Chondrocyte (in vitro differentiated cells): ENCODE measurements at places on chromosomes 6 and 20. TPM values are rescaled to one million over a fixed set of nuclear protein-coding genes. Genes with fewer than 3 reads are reported as not detected.
A peak's percentile ranks its signal among the peaks of the same experiment; 100 is the strongest.

The GSTA2 gene
- total RNA-seq: not detected in 3 replicates

DNA sequence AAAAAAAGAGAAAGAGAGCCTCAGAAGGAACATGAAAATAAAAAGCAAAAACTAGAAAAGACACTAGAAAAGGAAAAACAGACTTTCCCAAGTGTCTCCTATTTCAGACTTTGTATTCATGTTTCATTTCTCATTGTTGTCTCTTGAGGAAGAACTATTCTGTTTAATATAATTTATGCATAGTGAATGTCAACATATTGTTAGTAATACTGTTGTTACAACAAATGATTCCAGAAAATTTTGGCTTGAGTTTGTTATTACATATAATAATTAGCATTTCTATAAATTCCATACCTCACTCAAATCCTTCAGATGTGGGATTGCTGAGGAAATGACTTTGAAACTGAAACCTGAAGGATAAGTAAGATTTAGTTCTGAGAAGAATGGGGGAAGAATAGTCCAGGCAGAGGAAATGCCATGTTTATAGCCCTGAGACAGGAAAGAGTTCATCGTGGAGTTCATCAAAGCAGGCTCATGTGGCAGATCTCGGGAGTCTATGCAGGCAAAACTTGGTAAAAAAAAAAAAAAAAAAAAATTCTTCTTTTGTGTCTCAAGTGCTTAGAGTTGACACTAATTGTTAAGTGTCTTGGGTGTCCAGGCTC lies 53.1 kb upstream of the EIF2S2 start:
- peaks cover 9% of the 10 kb centered on the region for H3K4me1 ChIP-seq
- no peak overlapping the region for H3K4me3 ChIP-seq
- H3K27me3 ChIP-seq: no peaks in the 10 kb centered on the region

DNA sequence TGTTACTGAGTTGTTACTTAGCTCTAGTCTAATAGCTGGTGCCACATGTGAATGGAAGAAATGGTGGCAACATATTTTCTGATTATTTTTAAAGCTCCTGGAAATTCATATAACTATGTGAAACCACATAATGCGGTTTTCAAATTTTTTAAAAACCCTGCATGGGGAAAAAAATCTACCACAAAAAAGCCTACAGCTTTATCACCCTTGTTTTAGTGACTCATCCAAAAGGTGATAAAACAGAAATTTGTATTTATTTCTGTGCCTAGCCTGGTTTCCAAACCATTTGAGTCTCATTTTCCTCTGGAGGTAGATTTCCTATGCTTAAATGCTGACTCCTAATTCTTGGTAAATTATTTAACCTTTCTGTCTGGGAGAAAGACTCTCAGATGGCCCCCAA lies 5.4 kb upstream of the FBXO30 start:
- no peak overlapping the region for H3K27ac ChIP-seq
- no peak for DNase-seq
- no peak overlapping the region for H3K4me3 ChIP-seq
- no peaks in the 10 kb centered on the region for H3K27me3 ChIP-seq

The HLA-DRB5 gene
- not detected in 3 replicates for total RNA-seq

GRCh38 chr6:92864966-92865555 lies 554.3 kb downstream of the EPHA7 start:
- no peaks in the 10 kb centered on the region for H3K27me3 ChIP-seq
- DNase-seq: no peak
- H3K4me1 ChIP-seq: no peaks in the 10 kb centered on the region
- H3K27ac ChIP-seq: no peak overlapping the region
- no peaks in the 10 kb centered on the region for H3K36me3 ChIP-seq
- H3K4me3 ChIP-seq: no peak overlapping the region

GRCh38 chr6:95294043-95294442 lies 283.3 kb upstream of the MANEA start:
- H3K27ac ChIP-seq: no peak overlapping the region
- H3K4me3 ChIP-seq: no peak overlapping the region
- H3K36me3 ChIP-seq: no peaks in the 10 kb centered on the region
- H3K27me3 ChIP-seq: peaks cover 8% of the 10 kb centered on the region
- H3K4me1 ChIP-seq: no peaks in the 10 kb centered on the region
- DNase-seq: no peak

DNA sequence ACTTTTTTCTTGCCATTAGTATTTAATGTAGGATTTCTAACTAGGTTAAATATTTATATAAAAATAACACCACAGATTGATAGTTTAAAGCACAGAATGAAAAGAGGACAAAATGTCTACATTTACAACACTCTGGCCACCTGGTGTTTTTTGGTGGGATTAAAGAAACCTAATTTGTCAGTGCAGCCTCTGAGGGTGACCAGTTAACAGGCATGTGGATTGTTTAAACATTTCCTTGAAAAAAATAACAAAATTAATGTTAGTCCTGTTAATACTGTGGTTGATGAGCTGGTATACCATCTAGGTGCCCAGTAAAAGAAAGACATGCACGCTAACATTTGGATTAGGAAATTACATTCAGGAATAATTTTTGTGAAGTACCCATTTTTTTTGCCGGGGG lies 8.8 kb downstream of the SLC9A8 start:
- H3K4me1 ChIP-seq: peaks cover 43% of the 10 kb centered on the region
- peaks cover 20% of the 10 kb centered on the region for H3K36me3 ChIP-seq
- no peak overlapping the region for H3K4me3 ChIP-seq
- H3K27ac ChIP-seq: peak overlapping the region; percentile 84
- H3K27me3 ChIP-seq: no peaks in the 10 kb centered on the region
- no peak for DNase-seq

DNA sequence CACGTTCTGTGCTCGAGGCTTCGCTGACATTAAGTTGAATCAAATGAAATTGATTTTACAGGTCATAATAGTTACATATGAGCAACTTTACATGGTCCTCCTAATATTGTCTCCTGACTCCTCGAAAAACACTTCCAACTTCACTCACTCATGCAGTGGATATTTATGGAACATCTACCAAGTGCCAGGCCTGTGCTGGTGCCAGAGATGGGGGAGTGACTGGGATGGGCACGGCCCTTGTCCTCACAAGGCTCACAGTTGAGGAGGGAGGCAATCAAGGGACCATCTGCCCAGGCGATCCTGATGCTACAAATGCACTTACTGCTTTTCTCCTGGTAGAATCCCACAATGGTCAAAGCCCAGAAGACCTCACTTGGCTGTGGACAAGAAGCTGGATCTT lies 426.4 kb downstream of the PREX1 start:
- H3K36me3 ChIP-seq: no peaks in the 10 kb centered on the region
- H3K4me3 ChIP-seq: no peak overlapping the region
- H3K4me1 ChIP-seq: peaks cover 9% of the 10 kb centered on the region

The SS18L1 gene
- 13.3 to 14.8 TPM (median 13.4 TPM) in 3 replicates for total RNA-seq

The OPN5 gene
- not detected in 3 replicates for total RNA-seq

- H3K36me3 ChIP-seq: no peaks in the 10 kb centered on the region
- H3K27ac ChIP-seq: no peak overlapping the region
- no peaks in the 10 kb centered on the region for H3K27me3 ChIP-seq
- no peak overlapping the region for H3K4me3 ChIP-seq
- DNase-seq: no peak
Measured at GRCh38 chr6:165519316-165519715, 143.7 kb downstream of the PDE10A start.

DNA sequence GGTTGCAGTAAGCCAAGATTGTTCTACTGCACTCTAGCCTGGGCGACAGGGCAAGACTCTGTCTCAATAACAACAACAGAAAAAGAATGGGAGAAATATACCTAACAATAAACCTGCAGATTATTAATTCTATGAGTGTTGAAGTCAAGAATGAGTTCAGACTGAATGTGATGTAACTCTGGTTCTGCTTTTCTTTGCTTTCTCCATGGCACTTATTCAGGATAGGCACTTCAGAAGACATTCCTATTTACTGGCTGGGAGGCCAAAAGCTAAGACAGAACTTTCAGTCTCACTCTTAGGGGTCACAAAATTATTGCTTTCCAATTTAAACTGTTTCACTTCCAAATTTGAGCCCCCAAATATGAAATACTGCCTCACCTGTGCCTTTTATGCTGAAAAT lies 15.7 kb upstream of the PRIM2 start:
- no peaks in the 10 kb centered on the region for H3K36me3 ChIP-seq
- no peaks in the 10 kb centered on the region for H3K27me3 ChIP-seq
- no peak overlapping the region for H3K4me3 ChIP-seq
- H3K27ac ChIP-seq: no peak overlapping the region
- DNase-seq: no peak

DNA sequence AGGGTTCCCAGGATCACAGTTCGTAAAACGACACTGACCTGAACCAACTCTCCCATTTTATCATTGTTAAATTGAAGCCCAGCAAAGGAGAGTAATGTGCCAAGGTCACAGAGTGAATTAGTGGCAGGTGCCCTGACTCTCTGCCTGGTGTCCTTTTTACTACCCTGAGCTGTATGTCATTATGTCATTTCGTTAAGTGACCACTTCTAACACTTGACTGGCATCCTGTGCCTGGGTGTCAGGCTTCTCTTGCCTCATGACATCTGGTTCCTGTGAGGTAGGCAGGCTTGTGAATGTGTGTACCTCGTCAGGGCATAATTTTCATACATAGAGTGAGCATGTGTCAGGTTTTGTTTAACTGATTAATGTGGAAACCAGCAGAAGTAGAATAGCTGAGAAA lies 48.6 kb downstream of the RALY start:
- H3K4me1 ChIP-seq: peaks cover 32% of the 10 kb centered on the region
- no peak overlapping the region for H3K27ac ChIP-seq
- H3K4me3 ChIP-seq: no peak overlapping the region

DNA sequence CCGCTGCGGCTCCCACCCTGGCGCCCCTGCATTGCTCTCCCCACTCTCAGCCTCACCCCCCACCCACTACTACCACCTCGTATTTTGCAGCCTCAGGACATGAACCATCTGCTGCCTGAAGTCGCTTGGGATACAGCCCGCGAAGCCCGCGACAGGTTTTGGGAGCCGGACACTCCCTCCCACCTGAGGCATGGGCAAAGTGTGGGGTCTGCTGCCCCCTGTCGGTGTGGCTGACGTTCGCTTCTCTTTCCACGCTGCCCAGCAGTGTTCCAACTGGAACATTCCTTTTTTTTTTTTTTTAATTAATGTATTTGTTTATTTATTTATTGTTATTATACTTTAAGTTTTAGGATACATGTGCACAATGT lies 15.3 kb upstream of the LPA start:
- no peaks in the 10 kb centered on the region for H3K36me3 ChIP-seq
- no peak for DNase-seq
- H3K4me1 ChIP-seq: peaks cover 3% of the 10 kb centered on the region
- peak overlapping the region; percentile 45 for H3K4me3 ChIP-seq
- H3K27me3 ChIP-seq: peaks cover 18% of the 10 kb centered on the region

DNA sequence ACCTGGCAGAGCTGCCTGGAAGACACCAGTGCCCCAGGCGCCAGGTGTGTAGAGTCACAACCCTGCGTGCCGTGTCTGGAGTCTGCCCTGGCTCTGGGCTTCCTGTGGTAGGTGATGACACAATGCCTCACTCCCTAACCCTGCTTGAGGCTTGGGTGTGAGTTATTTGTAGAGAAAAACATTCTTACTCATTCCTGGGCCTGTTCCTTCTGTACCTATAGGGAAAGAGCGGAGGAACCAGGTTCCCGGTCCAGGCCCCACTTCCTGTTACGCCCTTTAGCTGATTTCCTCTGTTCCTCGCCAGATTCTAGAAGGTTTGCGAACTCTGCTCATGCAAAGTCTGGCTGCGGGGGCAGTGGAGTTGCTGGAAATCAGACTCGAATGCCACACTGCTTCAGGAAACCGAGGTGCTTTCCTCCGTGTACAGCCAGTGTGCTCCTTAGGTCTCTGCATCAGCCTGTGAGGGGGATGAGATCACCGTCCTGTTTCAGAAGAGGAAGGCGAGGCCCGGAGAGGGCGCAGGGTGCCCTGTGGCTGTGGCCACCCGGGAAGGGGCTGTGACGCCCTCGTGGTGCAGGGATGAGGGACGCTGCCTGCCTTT lies 67.1 kb upstream of the DUSP22 start:
- H3K27ac ChIP-seq: no peak overlapping the region
- H3K4me1 ChIP-seq: peaks cover 9% of the 10 kb centered on the region
- H3K4me3 ChIP-seq: no peak overlapping the region
- peaks cover 2% of the 10 kb centered on the region for H3K27me3 ChIP-seq

DNA sequence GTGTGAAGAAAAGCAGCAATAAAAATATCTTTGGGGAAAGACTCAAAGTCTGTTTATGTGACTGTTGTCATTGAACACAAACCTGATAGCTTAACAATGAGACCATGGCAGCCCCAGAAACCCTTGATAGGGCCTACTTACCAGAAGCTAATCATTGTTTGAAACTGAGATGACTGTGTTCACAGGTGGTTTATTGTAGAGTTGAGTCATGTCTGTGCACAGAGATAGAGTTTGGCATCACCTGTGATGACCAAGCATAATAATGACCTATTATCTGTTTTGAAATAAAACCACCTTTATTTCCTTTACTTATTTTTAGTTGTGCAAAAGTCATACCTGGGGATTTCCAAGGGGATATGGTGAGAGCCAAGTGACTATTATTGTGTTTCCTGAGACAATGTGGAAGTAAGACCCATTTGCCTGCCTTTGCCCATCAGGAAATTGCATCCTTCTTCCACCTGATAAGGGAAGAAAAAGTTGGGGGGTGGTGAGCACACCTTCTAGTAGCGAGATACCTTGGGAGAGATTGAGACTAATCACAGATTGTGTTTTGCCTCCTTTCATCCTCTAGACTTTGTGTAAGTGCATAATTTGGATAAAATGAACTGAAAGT lies 456.9 kb upstream of the JAG1 start:
- H3K27ac ChIP-seq: no peak overlapping the region
- H3K36me3 ChIP-seq: no peaks in the 10 kb centered on the region
- H3K27me3 ChIP-seq: no peaks in the 10 kb centered on the region
- peaks cover 43% of the 10 kb centered on the region for H3K4me1 ChIP-seq
- no peak for DNase-seq

GRCh38 chr20:40435146-40435895 lies 253.7 kb downstream of the MAFB start:
- H3K27ac ChIP-seq: no peak overlapping the region
- H3K4me1 ChIP-seq: peaks cover 4% of the 10 kb centered on the region
- no peak overlapping the region for H3K4me3 ChIP-seq
- no peak for DNase-seq
- no peaks in the 10 kb centered on the region for H3K36me3 ChIP-seq
- H3K27me3 ChIP-seq: peaks cover 14% of the 10 kb centered on the region

The PPDPF gene
- total RNA-seq: 245 to 268 TPM (median 261 TPM) in 3 replicates

The TUBB2B gene
- total RNA-seq: 109 to 119 TPM (median 117 TPM) in 3 replicates

The GSTA3 gene
- not detected in 3 replicates for total RNA-seq

The KCNQ5 gene
- total RNA-seq: 4.1 to 4.7 TPM (median 4.5 TPM) in 3 replicates

GRCh38 chr20:326645-327185 lies 1.4 kb downstream of the SOX12 start:
- no peaks in the 10 kb centered on the region for H3K36me3 ChIP-seq
- peaks cover 38% of the 10 kb centered on the region for H3K4me1 ChIP-seq
- H3K27ac ChIP-seq: peak overlapping the region; percentile 54
- H3K4me3 ChIP-seq: peak overlapping the region; percentile 85
- H3K27me3 ChIP-seq: no peaks in the 10 kb centered on the region

The ECT2L gene
- not detected in 3 replicates for total RNA-seq

GRCh38 chr20:4511776-4512175 lies 209.9 kb upstream of the PRND start:
- H3K27ac ChIP-seq: no peak overlapping the region
- H3K36me3 ChIP-seq: no peaks in the 10 kb centered on the region
- H3K27me3 ChIP-seq: no peaks in the 10 kb centered on the region
- DNase-seq: no peak

The EYS gene
- total RNA-seq: not detected in 3 replicates

The FAM184A gene
- 0.52 to 0.68 TPM (median 0.56 TPM) in 3 replicates for total RNA-seq

The PANK2 gene
- total RNA-seq: 38.2 to 45.3 TPM (median 39.7 TPM) in 3 replicates

The HLA-DRB1 gene
- not detected in 3 replicates for total RNA-seq

- H3K4me3 ChIP-seq: peak overlapping the region; percentile 94
- peak overlapping the region; percentile 89 for H3K27ac ChIP-seq
- H3K36me3 ChIP-seq: no peaks in the 10 kb centered on the region
- H3K4me1 ChIP-seq: peaks cover 56% of the 10 kb centered on the region
Measured at GRCh38 chr6:28586962-28587745, 61.5 kb downstream of the GPX5 start.

GRCh38 chr6:167303675-167304625 lies 12.8 kb downstream of the UNC93A start:
- no peaks in the 10 kb centered on the region for H3K36me3 ChIP-seq
- H3K27me3 ChIP-seq: no peaks in the 10 kb centered on the region
- DNase-seq: no peak
- no peak overlapping the region for H3K27ac ChIP-seq
- H3K4me1 ChIP-seq: peaks cover 7% of the 10 kb centered on the region

The SUMO4 gene
- total RNA-seq: 1.1 to 2.8 TPM (median 1.5 TPM) in 3 replicates
